DMS79 treated with DMSO at 0.1 percent for 48 hours (cell line): ENCODE measurements at places on chromosomes 5 and 9.

GRCh38 chr9:34612788-34613390, 992 bp upstream of the RPP25L start:
- DNase-seq, result peak; percentile 75

- DNase-seq, result no peak
Observed at GRCh38 chr5:93235761-93236160, 345.3 kb downstream of the NR2F1-AS1 start.

- no peak for DNase-seq
Observed at GRCh38 chr5:77513321-77513720, 21.2 kb upstream of the WDR41 start.

DNA sequence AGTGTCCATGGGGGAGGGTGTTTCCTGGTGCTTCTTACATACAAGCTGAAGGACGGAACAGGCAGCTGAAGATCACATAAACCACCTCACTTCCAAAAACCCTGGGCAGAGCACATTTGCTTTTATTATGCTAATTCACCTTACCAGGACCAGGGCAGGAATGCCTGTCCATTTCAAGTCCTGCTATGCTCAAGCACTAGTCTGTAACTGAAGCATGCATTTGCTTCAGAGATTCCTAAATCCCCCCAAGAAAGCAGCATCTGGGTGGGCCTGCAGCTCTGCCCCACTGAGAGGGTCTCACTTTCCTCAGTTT, 9.4 kb upstream of the NACC2 start:
- peak; percentile 96 for DNase-seq

GRCh38 chr9:15262581-15262980, 44.4 kb downstream of the TTC39B start:
- DNase-seq, result no peak

- no peak for DNase-seq
Observed at GRCh38 chr5:156295431-156295830, 31.5 kb upstream of the SGCD start.
